ENCODE measurements at places on chromosomes 13 and 19. TPM values are rescaled to one million over a fixed set of nuclear protein-coding genes. Genes with fewer than 3 reads are reported as not detected.

GRCh38 chr13:99662678-99663077 lies 161.4 kb downstream of the TM9SF2 start:
- no peak overlapping the region for H3K27ac ChIP-seq
- no peaks in the 10 kb centered on the region for H3K4me1 ChIP-seq
- H3K27me3 ChIP-seq, result 0 out of 2 replicates have a peak, but pooled peaks cover 3% of the 10 kb centered on the region
- no peaks in the 10 kb centered on the region for H3K36me3 ChIP-seq
- H3K4me3 ChIP-seq, result no peak overlapping the region

The MZT1 gene
- total RNA-seq, result 27.2 TPM

The CALR3 gene
- total RNA-seq, result not detected

DNA sequence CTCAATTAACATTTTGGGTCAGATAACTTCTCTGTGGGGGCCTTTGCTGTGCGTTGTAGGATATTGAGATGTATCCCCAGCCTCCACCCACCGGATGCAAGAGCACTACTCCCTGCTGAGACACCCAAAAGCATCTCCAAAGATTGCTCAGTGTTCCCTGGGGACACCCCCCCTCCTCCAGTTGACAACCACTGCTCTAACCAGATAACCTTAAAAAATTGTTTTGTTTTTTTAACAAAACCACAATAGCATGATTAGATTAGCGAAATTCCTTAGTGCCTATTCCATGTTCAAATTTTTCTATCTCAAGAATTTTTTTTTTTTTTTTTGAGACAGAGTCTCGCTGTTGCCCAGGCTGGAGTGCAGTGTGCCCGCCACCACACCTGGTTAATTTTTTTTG lies 2.6 kb upstream of the EPN1 start:
- DNase-seq, result peak; percentile 32
- H3K4me3 ChIP-seq, result no peak overlapping the region
- H3K4me1 ChIP-seq, result peaks cover 25% of the 10 kb centered on the region
- H3K36me3 ChIP-seq, result no peaks in the 10 kb centered on the region

The THSD8 gene
- total RNA-seq, result not detected

The LCP1 gene
- not detected for total RNA-seq

DNA sequence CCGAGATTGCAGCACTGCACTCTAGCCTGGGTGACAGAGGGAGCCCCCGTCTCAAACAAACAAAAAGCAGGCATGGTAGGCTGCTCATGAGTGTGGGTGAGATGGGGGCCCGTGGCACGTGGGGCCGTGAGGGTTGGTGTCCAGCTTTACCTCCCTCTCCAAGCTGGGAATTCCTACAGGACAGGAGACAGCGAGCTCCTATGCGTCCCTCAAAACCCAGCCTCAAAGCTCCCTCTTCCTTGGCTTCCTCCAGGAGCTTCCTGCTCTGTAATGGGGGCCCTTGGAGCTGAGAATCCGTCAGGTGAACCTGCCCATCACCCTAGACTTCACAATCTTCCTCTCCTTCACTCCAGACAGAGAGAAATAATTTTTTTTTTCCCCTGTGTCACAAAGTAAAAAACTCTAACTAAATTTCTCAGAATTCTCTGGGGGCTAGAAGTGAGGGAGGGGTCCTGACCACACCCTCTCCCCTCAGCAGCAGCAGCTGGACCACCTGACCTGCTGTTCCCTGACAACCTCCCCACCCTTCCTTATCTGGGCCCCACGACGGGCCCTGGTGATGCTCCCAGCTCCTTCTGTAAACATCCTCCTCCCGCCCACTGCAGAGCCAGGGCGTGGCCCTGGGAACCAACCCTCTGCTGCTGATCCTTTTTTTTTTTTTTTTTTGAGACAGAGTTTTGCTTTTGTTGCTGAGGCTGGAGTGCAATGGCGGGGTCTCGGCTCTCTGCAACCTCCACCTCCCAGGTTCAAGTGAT lies 22.1 kb upstream of the WDR18 start:
- H3K36me3 ChIP-seq, result peaks cover 13% of the 10 kb centered on the region
- no peaks in the 10 kb centered on the region for H3K27me3 ChIP-seq
- DNase-seq, result peak; percentile 77
- no peak overlapping the region for H3K4me3 ChIP-seq

GRCh38 chr13:49495783-49496762 lies at the start of gene PHF11:
TSS of gene PHF11 (plus strand) at chr13:49495953. CDS start at chr13:49496002, 49 bp downstream.
- H3K27me3 ChIP-seq, result no peaks in the 10 kb centered on the region
- H3K36me3 ChIP-seq, result no peaks in the 10 kb centered on the region
- peak within 1 kb of the TSS; percentile 92 for H3K27ac ChIP-seq

The METTL21C gene
- not detected for total RNA-seq

DNA sequence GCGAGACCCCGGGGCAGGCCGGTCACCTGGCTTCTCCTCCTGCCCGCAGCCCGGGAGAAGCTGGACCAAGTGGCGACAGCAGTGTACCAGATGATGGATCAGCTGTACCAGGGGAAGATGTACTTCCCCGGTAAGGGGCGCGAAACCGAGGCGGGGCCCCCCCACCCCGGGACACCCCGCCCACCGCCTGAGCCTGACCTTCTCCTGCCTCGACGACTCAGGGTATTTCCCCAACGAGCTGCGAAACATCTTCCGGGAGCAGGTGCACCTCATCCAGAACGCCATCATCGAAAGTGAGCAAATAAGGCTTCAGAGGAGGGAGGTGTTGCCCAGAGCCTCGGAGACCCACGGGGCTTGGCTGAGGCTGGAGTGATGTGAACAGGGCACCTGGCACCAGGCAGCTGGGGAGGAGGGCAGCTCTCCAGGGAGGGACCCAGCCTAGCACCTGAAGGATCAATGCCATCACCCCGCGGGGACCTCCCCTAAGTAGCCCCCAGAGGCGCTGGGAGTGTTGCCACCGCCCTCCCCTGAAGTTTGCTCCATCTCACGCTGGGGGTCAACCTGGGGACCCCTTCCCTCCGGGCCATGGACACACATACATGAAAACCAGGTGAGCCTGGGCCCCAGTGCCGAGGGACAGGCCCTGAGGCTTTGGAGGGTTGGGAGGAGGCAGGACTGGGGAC lies 629 bp downstream of the IZUMO4 start:
- DNase-seq, result peak; percentile 14
- H3K27me3 ChIP-seq, result no peaks in the 10 kb centered on the region
- 0 out of 2 replicates have a peak, but pooled peaks cover under 1% of the 10 kb centered on the region for H3K4me1 ChIP-seq
- H3K27ac ChIP-seq, result peak overlapping the region; percentile 18

- H3K27ac ChIP-seq, result peak within 1 kb of the TSS; percentile 64
- H3K4me1 ChIP-seq, result peaks cover 18% of the 10 kb centered on the region
- peak; percentile 99 for DNase-seq
Observed at GRCh38 chr19:10565567-10566407, at the start of gene KRI1. TSS of gene KRI1 (minus strand) at chr19:10566010. CDS start at chr19:10565999, 11 bp downstream.

- H3K36me3 ChIP-seq, result no peaks in the 10 kb centered on the region
- no peak for DNase-seq
- H3K4me3 ChIP-seq, result no peak overlapping the region
- no peaks in the 10 kb centered on the region for H3K27me3 ChIP-seq
Observed at GRCh38 chr13:45101327-45102018, 18.8 kb upstream of the GTF2F2 start.

GRCh38 chr13:35014606-35015213 lies 72.6 kb downstream of the NBEA start:
- H3K36me3 ChIP-seq, result no peaks in the 10 kb centered on the region
- H3K4me3 ChIP-seq, result no peak overlapping the region

GRCh38 chr19:1859331-1859781 lies 4.0 kb downstream of the KLF16 start:
- DNase-seq, result no peak
- H3K27ac ChIP-seq, result peak overlapping the region; percentile 72
- H3K4me1 ChIP-seq, result peaks cover 37% of the 10 kb centered on the region
- H3K27me3 ChIP-seq, result no peaks in the 10 kb centered on the region
